ENCODE measurements at places on chromosomes 5 and 9.

- no peak for DNase-seq
These were observed 139.3 kb downstream of the FBXL7 start for GRCh38 chr5:15639288-15639687.

- DNase-seq: no peak
These were observed 319.3 kb upstream of the CHD1 start for GRCh38 chr5:99248066-99248465.

- no peak for DNase-seq
These were observed 212.0 kb downstream of the DMRT2 start for GRCh38 chr9:1261879-1262766.

DNA sequence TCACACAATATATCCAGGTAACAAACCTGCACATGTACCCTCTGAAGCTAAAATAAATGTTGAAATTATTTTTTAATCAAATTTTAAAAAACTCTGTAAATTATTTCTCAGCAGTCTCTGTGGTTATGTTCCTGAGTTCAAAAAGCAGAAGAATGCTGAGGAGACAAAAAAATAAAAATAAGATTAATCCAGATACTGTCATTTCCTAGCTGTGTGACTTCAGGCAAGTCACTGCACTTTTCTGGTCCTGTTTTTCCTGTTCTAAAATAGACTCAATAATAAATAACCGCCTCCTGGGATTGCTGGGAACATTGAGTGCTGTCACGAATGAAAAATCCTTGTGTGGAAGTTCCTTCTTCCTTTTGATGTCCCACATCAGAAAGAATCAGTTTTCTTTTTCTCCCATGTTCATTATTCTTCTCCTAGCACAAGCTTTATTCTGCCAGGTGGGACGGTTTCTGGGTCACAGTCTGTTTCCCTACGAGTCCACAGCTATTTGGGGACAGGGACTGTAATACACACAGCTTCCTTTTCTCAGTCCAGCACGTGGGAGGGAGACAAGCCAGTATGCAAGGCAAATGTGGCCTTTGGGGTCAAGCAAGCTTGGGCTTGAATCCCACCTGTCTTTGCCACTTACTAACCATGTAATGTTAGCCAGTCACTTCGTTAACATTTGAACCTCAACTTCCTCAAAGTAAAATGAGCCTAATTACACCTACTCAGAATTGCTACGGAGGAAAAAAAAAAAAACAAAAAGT is 156.9 kb downstream of the TRIM32 start:
- DNase-seq: no peak

- DNase-seq: no peak
These were observed 233.9 kb upstream of the ZNF608 start for GRCh38 chr5:124980163-124980941.

- DNase-seq: no peak
These were observed 116.1 kb upstream of the RASA1 start for GRCh38 chr5:87151547-87151946.

GRCh38 chr5:157511651-157512644 is 51.9 kb downstream of the NIPAL4 start:
- peak; percentile 13 for DNase-seq

- DNase-seq: no peak
These were observed 41.0 kb downstream of the PCDHGC5 start for GRCh38 chr5:141529873-141530272.

DNA sequence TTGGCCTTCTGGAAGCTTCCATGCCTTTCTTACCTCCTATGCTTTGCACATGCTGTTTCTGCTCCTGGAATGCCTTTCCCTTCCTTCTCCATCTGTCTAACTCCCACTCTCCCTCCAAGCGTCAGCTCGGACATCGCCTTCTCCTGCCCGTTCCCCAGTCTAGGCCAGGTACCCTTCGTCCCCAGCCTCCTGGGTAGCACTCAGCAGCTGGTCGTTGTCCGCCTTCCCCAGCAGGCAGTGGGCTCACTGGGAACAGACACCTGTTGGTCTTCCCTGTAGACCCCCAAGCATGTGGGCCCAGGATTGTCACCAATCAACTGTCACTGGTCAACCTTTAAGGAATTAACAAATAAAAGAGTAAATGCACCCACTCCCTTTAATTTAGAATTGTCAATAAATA is 202.2 kb downstream of the RGS3 start:
- DNase-seq: no peak

DNA sequence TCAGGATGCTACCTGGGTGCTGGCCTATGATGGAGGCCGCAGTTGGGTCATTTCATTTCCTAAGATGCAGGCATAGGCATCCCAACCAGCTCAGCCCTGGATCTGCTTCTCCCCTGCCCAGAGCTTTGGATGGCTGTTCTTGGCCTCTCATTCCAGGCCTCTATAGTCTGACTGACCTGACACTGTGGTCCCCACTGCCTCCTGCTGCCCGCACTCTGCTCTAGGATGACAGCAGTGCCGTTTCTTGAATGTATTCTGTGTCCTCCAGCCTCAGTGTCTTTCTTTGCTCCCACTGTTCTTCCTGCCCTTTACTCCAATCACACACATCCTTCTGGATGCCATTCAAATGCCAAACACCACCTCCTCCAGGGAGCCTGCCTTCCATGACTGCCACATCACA is 235.7 kb downstream of the HSPA4 start:
- DNase-seq: peak; percentile 35

- DNase-seq: no peak
These were observed 7.8 kb upstream of the LCN9 start for GRCh38 chr9:135655317-135655716.

- DNase-seq: no peak
These were observed 24.6 kb downstream of the NDUFA8 start for GRCh38 chr9:122134822-122135528.

DNA sequence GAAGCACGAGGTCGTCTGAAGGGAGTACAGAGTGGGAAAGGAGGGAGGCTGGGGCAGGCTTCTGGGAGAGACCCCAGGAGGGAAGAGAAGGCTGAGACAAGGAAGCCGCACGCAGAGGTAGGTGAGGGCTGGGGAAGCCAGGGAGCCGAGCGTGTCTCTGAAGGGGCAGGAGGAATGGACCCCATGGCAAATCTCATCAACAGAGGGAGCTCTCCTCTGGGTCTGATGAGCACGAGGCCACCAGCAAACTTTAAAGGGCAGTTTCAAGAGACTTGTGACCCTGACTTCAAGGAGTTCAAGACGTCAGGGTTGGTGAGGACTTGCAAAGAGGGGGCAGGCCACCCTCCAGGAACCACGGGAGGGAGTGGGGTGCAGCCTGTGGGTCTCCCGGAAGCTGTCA is 326.2 kb upstream of the IRX2 start:
- DNase-seq: no peak

DNA sequence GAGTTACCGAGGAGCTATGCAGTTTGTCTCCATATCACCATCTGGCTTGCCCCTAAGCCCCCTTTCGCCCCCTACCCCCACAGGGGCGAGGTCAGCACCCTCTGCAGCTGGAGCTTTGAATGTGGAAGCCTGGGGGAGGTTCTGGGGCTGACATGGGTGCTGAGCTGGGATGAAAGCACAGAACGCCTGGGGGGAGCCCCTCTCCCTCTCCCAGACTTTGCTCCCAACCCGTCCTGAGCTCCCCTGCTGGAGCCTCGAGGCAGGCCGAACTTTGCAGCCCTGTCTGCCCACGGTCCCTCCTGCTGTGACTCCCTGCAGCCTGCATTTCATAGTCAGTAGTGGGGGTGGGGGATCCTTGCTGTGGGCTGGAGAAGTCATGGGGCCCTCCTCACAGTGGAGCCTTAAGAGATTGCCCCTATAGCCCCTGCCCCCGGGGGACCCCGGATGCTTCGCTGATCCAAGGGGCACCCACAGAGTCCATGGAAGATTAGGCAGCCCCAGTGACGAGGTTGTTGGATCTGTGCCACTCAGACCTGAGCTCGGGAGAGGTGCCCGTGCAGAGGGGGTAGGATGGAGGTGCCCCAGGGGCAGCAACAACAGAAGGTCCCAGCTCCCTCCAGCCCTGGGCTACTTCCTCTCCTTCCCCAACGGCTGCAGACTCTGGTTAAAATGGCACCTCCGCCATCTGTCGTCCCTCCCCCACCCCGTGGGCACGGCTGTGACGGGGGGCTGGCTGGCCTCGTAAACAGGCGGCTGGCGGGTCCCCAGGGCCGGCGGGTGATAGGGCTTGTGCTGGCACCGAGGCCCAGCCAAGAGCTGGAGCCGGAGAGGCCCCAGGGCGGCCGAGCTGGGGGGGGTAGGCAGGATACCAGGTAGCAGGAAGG is 162.0 kb downstream of the C9orf50 start:
- DNase-seq: peak; percentile 37

GRCh38 chr5:190366-191035 is 794 bp upstream of the LRRC14B start:
- DNase-seq: no peak

DNA sequence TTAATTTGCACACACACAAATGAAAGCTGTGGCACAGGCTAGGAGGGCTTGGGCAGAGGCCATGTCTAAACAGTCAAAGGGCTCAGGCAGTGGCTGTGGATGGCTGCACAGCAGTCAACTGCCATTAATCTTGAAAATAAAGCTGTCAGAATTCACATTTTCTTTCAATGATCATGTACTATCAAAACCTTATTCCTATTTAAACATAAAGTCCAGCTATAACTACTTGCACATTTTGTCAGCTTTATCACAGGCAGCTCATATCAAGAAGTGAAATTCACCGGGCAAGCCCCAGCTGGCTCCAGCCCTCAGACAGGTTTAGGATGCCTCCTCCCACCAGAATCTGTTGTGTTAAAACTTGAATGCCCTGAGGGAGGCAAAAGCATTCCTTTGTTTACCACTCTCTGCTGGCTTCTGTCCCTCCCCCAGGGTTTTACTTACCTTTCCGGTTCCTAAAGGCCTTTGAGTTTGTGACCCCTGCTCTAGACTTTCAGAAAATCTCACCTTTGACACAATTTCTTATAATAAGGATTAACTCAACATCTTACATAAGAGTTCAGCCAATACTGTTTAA is 54.9 kb upstream of the GRAMD2B start:
- DNase-seq: no peak

DNA sequence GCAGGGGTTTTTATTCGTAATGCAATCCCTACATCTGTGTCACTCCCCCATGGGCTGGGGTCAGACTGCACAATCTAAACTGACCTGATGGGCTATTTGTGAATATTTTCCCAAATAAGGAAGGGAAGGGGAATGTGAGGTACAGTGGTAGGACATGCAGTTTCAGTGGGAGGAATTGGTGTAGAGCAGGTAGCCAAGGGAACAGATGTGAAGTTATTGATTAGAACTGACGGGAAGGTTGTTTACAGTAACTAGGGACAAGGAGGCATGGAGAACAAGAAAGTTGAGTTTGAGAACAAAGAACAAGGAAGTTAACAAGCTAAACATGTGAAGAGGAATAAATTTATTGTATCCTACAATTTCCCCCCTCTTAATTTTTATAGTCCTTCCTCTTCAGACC is 104.8 kb downstream of the CFAP95 start:
- no peak for DNase-seq

- no peak for DNase-seq
These were observed 108.9 kb downstream of the FOXD1 start for GRCh38 chr5:73339711-73340110.

GRCh38 chr9:112669326-112669725 is 48.6 kb downstream of the INIP start:
- DNase-seq: no peak

DNA sequence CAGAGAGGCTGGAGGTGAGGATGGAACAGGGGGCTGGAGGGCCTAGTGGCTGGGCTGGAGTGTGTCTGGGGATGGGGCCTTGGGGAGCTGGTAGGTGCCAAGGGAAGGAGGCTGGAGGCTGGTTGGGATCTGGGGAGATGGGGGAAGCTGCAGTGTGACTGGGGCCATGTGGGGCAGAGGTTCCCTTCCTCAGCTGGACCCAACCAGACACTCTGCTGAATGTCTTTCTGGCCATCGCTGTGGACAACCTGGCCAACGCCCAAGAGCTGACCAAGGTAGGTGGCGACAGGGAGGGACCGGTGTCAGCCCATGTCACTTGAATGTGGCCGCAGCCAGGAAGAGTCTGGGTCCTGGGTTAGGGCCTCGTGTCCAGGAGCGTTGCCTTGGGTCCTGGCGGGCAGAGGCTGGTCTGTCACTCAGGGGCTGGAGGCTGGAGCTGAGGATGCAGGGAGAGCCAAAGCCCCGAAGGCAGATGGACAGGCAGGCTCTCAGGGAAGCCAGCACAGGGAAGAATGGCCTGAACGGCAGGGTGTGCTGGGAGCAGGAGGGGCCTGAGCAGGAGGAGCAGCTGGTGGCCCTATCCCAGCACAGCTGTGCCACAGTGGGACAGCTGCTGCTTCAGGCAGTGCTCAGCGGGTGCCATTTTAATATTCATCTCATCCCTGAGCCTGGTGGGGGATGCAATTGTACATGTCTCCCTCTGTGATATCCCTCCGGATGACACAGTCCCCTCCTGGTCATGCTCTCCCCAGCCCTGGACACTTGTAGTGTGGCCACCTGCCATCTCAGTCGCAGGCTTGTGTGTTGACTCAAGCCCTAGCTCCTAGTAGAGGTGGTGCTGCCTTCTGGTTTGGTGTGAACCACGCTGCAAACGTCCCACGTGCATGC is 132.5 kb downstream of the CACNA1B start:
- no peak for DNase-seq

- no peak for DNase-seq
These were observed 287.4 kb upstream of the IRX4 start for GRCh38 chr5:2169850-2170760.

DNA sequence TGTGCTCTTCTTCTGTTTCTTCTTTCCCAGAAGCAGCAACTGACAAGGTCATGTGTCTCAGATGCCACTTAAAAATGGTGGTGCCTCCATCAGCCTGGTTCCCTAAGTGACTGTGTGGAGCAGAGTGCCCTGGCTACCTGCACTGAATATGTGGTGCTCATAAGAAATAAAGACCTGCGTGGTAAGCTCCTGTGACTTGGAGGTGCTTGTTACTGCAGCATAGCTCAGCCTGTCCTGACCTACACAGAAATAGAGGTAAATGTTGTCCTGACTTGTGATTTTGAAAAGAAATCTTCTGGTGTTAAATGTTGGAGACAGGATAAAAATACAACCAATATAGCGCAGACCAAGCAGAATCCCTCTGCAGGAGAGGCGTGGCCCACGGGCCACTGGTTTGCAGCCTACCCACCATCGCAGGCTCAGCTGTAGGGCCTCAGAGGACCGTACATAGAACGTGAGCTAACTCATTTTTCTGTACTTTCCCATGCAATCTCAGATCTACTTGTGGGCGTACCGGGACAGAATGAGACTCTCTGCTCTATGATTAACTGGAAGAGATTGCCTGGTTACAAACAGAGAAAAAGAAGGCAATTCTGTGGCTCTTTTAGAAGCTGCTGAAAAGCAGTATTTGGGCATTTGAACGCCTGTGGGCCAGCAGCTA is 79.4 kb upstream of the UNC5A start:
- no peak for DNase-seq

- DNase-seq: no peak
These were observed 639.7 kb downstream of the CCDC171 start for GRCh38 chr9:16192403-16193017.

- DNase-seq: no peak
These were observed 27.3 kb downstream of the PPARGC1B start for GRCh38 chr5:149757197-149757947.

GRCh38 chr5:142201471-142201887 is 92.9 kb downstream of the NDFIP1 start:
- no peak for DNase-seq

GRCh38 chr9:74521009-74521408 is 23.9 kb downstream of the RORB start:
- no peak for DNase-seq

- DNase-seq: no peak
These were observed 6.2 kb downstream of the GZMA start for GRCh38 chr5:55108661-55109060.

GRCh38 chr5:108380531-108381349 is 1.2 kb downstream of the FBXL17 start:
- DNase-seq: peak; percentile 71

Measured in CD4-positive, alpha-beta T cell treated with Interleukin-17A for 1 hour (primary cell).